ENCODE measurements at places on chromosomes 13 and 19.

GRCh38 chr19:45275370-45275971 is 24.4 kb downstream of the MARK4 start:
- no peak for DNase-seq

DNA sequence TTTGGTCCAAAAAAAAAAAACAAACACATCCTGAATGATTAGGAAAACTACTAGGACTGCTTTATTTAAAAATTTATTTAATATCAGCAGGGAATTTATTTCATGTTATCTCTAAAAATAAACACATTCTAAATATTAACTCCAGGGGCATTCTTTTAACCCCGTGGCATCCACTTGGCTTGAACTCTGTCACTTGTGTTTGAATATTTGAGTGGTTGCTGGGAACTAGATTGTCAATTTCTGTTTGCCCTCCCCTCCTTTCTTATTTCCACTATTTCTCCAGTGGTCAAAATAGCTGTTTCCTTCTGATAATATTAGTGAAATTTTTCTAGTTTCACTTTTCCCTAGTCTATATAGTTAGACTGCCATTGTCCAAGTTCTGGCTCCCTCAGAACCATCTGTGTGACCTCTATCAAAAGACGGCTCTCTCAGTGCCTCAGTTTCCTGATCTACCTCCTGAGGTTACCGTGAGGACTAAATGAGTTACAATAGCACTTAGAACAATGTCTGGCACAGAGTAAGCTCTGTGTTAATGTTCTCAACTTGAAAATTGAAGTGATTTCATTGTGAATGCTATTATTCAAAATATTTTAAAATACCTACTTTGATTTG is 107.3 kb downstream of the FGF14 start:
- DNase-seq: no peak

DNA sequence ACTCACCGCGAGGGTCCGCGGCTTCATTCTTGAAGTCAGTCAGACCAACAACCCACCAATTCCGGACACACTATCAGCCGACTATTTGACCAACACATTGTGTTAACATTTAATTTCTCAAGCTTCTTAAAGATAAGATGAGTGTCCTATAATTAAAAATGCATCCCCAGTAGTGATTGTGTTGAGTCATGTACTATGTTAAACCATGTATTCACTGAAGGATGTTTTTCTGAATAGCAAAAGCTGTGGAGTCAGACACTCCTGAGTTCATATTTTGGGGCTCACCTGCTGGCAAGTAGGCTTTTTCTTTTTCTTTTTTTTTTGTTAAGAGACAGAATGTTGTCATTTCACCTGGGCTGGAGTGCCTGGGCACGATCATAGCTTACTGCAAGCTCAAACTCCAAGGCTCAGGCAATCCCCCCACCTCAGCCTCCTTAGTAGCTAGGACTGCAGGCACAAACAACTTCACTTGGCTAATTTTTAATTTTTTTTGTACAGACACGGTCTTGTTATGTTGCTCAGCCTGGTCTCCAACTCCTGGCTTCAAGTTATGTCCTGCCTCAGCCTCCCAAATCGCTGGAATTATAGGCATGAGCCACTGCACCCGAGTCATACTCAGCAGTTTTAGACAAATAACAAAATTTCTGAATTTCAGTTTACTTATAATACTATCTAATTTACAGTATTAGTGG is 606.9 kb downstream of the PCDH9 start:
- no peak for DNase-seq

DNA sequence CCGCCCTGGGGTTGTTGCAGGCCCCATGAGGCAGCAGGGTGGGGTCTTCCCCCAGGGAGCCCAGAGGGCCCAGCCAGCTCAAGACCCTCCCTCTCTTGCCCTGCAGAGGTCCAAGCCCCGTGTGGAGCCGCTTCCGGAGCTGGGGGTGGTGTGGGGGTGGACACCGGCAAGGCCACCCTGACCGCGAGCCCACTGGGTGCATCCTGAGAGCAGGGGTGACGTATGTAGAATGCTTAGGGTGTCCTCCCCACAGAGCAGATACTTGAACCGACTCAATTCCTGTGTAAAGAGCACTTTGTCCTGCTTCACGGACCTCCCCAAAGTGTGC is 14.8 kb downstream of the UBXN6 start:
- no peak for DNase-seq

DNA sequence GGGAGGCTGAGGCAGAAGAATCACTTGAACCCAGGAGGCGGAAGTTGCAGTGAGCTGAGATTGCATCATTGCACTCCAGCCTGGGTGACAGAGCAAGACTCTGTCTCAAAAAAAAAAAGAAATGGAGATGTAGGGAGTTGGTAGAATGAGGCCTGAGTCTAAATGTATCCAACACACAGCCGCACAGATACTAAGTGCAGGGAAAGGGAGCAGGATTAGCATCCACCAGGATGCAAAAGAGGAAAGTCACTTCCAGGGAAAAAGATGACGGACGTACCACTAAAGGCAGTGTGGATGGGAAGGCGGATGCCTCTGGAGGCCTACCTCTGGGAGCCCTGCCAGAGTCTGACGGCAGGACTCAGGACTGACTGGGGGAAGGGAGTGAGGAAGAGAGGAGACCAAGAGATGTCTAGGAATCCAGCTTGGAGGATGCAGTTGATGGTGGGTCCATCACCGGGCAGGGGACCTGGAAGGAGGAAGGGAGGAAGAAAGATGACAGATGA is 6.8 kb downstream of the FAM98C start:
- DNase-seq: no peak

DNA sequence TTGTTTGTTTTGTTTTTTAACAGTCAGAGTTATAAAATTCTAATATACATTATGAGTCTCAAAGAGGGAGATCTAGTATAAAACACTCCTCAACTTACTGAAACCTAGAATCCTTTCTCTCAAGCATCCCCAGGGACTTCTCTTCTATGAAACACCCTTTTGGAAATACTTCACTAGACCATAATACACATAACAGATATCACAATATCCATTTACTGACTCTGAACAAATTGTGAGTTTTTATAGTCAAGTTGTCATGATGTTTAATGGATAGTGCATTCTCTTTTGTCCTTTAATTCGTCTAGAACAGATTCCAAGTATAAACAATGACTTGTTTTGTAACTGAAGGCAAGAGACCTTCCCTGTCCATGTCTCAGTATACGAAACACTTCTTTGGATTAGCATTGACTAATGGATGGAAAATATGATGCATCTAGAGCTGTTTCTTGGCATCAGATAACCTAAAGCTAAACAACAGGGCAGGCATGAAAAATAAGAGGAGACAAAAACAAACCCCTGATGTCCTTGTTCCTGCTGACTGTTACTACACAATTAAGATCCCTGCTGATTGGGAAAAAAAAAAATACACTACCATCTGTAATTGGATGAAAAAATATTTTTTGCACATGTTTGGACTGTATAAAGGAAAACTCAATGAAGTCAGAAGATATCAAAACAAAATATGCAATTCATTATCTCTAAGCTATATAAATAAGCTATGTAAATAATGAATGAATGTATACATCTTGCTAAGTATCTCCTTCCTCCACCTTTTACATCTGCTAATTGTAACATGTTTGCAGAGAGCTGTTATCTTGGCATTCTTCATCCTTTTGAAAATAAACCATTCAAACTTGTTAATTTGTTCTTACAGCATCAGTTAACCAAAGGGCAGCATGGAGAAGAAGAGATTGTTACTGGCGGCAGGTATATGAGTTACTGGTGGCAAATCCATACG is 214.2 kb downstream of the LACC1 start:
- DNase-seq: no peak

GRCh38 chr19:51367565-51368365 is 1.0 kb downstream of the CLDND2 start:
- peak; percentile 96 for DNase-seq

GRCh38 chr13:29436291-29436690 is 159.2 kb downstream of the SLC7A1 start:
- no peak for DNase-seq

- DNase-seq: no peak
These were observed at the start of gene TBCB for GRCh38 chr19:36115453-36116343. TSS of gene TBCB (plus strand) at chr19:36115468. CDS start at chr19:36115561, 93 bp downstream.

- DNase-seq: no peak
These were observed 379.0 kb downstream of the EFNB2 start for GRCh38 chr13:106156468-106156867.

DNA sequence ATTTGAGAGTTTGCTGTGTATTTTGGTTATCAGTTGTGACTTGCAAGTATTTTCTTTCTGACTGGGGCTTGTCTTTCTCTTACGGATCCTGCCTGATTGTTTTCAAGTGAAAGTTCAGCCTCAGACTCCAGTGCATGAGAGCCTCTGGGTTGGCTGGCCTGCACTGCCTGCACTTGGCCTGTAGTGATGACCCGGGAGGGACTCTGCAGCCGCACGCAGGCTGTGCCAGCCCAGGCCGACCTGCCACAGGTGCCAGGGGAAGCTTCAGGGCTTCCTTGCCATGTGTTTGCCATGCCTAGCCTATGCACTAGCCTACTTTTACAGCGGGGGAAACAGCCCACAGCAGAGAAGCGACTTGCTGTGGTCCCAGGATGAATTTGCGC is 77.0 kb downstream of the KDM4B start:
- no peak for DNase-seq

- DNase-seq: no peak
These were observed 1503.1 kb downstream of the PCDH9 start for GRCh38 chr13:65727070-65727469.

DNA sequence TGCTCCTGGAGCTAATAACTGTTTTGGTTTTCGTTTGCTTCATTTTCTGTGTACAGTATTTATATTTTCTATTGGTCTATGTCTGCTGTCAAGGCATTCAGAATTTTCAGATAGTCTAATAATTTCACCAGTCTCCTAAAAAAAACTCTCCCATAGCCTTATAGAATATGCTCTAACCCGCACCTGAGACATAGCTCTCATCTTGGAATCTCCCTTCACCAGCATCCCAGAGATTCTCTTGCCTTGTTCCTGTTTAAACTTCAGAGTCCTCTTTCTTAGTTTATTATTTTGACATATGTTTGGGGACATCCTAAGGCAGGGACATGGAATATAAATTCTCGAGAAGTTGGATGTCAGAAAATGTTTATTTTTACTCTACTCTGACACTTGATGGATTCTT is 58.3 kb upstream of the MED4 start:
- no peak for DNase-seq

- no peak for DNase-seq
These were observed 1450.5 kb downstream of the EFNB2 start for GRCh38 chr13:105084931-105085330.

DNA sequence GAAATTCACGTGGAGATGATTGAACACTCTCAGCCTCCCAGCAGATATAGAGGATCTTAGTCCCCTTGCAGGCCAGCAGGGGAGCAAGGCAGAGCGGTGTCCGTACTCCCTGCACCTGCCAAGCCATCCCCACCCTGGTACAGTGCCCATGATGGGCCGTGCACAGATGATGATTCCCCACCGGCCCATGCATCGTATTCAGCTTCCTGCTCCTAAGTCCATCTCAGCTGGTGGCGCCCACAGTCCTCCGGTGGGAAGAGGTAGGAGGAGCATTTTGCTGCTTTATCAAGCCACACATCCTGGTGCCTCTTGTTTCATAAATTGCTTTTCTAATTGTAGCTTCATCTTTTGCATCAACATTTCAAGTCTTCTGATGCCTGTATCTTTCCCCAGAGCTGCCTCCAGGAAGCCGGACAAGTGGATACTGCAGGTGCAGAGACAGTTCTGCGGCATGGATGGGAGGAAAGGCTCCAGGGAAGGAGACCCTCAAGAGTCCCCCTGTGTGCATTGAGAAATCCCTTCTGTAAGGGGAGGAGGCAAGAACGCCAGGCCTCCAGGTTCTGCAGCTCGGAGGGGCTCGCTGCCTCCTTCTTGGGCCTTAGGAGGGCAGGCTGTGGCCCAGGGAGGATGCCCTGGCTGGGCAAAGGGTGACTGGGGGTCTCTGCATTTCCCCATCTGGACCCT is 55.3 kb downstream of the F2RL3 start:
- no peak for DNase-seq

- DNase-seq: no peak
These were observed 696 bp upstream of the SAMD1 start for GRCh38 chr19:14091081-14091812.

- no peak for DNase-seq
These were observed 56.7 kb downstream of the AKAP11 start for GRCh38 chr13:42328672-42329071.

DNA sequence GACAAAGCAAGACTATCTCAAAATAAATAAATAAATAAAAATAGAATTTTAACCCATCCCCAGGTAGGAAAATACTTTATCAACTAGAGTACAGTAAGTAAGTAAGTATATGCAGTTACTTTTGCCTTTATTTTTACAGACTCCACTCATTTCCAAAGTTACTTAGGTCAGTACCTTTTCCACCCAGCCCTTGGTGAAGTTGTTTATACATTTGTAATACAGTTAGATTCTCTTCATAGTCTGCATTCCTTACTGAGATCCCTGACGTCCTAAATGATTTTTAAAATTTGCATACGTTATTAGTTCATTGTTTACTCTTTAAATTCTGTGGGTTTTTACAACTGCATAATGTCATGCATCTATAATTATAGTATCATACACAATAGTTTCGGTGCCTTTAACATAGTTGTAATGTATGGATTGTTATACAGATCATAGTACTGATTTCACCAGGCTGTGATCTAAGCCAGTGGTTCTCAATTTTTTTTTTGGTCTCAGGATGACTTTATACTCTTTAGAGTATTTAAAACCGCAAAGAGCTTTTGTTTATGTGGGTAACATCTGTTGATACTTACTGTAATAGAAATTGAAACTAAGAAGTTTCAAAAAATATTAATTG is 10.4 kb downstream of the SETDB2 start:
- DNase-seq: no peak

- DNase-seq: no peak
These were observed 151.3 kb downstream of the CYSLTR2 start for GRCh38 chr13:48804821-48805601.

GRCh38 chr13:54198911-54199310 is 1170.3 kb downstream of the OLFM4 start:
- DNase-seq: no peak

DNA sequence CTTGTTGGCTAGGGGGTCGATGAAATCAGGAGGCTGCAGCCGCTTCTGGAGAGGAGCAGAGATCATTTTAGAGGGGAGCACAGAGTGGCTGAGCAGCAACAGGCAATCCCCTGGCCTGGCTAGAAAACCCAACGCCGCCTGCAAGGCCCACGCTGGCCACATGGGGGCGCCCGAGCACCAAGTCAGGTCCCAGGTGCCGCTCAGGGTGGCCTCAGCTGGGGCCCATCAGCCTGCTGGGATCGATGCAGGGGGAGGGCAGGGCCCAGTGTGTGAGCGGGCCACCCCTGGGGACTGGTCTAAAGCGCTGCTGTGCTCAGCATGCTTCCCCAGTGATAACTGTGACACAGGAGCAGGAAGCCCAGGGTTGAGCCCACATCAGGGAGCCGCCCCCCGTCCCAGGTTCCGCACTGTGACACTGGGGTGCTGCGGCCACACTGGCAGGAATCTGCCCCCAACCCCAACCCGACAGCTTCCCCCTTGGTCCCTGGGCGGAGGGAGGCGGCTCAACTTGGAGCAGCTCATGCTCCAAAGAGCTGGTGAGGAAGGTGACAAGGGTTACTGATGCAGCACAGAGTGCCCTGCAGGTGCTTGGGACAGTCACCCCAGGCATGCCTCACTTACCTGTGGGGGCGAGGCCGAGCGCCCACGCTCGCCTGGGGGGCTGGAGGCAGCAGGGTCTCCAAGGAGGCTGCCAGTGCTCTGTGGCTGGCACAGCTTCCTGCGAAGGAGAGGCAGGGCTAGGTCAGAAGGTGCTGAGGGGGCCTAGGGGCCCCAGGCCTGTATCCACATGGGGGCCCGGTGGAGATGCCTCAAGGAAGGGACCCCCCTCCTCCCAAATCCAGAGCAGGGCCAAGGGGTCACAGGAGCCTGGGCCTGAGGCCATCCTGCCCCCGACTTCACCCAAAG is 13.3 kb upstream of the ISYNA1 start:
- DNase-seq: no peak

GRCh38 chr13:78478183-78478582 is 125.2 kb downstream of the POU4F1 start:
- no peak for DNase-seq
